ENCODE measurements at places on chromosomes 3 and 15.

DNA sequence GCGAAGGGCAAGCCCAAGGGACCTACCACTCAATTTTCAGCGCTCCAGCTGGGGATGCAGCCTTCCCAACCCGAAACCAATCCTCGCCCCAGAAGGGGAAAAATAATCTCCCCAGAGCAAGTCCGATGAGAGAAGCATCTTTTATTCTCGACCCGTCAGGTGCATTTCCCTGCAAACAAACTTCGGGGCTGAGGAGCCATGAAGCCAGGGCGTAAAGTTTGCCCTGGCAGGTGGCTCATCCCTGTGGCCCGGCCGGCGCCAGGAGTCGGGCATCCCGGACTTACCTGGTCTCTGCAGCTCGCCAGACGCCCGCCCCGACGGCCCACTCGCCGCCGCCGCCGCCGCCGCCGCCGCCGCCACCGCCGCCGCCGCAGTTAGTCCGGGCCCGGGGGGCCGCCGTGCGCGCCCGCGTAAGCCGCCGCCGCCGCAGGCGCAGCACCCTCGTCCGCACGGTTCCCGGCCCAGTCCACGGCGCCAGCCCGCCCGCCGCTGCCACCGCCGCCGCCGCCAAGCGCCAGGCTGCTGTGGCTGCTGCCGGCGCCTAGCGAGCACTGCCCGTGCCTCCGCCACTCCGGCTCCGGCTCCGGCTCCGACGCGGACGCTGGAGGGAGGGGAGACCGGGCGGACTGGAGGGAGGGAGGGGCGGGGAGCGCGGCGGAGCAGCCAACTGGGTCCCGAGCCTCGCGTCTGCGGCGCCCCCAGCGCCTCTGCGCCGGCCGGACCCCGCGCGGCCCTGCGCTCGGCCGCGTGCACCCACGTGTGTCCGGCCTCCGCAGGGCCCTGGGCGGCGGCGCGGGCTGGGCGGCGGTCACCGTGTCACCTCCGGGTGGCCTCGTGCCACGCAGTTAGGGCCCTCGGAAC lies at the start of gene CNTN3:
TSS of gene CNTN3 (minus strand) at position 553 of the 861 bp plus-strand sequence. CDS start 93,547 bp downstream, outside the sequence.
- peak; percentile 73 for DNase-seq

DNA sequence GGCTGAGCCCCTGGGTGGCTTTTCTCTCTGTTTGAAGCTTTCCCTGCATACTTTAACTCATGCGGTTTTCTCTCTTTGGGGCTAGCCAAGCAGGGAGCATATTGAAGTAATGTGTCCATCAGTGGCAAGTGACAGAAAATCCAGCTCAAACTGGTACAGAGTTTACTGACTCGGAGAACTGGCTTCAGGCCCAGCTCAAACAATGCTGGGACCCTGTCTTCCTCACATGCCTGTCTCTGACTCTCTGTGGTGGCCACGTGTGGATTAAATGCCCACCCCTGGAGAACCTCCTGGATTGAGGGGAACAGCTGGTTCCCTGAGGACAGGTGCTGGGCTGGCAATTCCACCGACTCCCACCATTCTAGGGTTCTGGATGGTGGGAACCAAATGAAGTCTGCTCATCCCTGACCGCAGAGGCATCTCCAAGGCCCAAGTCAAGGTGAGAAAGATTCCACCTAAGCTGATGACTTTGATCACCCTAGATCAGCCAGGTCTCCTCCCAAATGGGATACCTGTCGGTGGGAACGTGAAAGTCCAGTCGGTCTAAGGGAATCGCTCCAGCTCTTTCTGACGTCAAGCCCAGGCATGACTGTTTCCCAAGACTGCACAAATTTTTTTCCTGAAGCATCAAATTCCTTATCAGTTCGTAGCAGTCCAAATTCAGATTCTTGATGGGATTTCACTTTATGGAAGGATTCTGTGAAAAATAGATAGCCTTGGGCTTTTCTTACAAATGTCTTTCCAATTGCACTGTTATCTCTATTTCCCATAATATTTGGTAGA lies 16.3 kb upstream of the HDAC11 start:
- no peak for DNase-seq

- DNase-seq, result peak; percentile 38
Measured at GRCh38 chr3:188326111-188326510, 172.2 kb downstream of the LPP start.

- no peak for DNase-seq
Measured at GRCh38 chr15:92616621-92617548, 38.7 kb downstream of the FAM174B start.

GRCh38 chr3:154783521-154783931 lies 296.6 kb upstream of the MME start:
- DNase-seq, result no peak

DNA sequence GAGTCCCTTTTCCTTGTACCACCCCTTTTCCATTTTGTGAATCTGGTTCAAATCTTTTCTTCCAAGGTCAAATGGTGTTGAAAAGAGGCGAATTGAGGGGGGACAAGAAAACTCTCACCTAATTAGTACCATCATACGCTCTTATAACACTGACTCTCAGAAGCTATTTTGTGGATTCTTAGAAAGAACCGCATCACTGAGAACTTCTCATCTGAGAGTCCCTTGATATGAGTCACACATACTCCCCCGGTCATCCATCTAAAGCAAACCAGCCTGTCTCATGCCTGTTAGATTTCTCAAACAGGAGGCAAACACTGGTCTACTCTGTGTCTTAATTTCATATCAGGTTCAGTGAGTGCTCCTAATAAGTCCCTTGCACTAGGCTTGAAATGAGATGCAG lies 76.5 kb upstream of the SPRED1 start:
- DNase-seq, result peak; percentile 87

All from fibroblast of skin of right biceps (primary cell).